ENCODE measurements at places on chromosomes 16 and 17. TPM values are rescaled to one million over a fixed set of nuclear protein-coding genes. Genes with fewer than 3 reads are reported as not detected.

- peaks cover 10% of the 10 kb centered on the region for H3K36me3 ChIP-seq
- no peak overlapping the region for H3K4me3 ChIP-seq
- H3K27me3 ChIP-seq = no peaks in the 10 kb centered on the region
- H3K4me1 ChIP-seq = no peaks in the 10 kb centered on the region
- DNase-seq = no peak
- H3K27ac ChIP-seq = no peak overlapping the region
Observed at GRCh38 chr16:87836844-87837581, 32.3 kb downstream of the SLC7A5 start.

DNA sequence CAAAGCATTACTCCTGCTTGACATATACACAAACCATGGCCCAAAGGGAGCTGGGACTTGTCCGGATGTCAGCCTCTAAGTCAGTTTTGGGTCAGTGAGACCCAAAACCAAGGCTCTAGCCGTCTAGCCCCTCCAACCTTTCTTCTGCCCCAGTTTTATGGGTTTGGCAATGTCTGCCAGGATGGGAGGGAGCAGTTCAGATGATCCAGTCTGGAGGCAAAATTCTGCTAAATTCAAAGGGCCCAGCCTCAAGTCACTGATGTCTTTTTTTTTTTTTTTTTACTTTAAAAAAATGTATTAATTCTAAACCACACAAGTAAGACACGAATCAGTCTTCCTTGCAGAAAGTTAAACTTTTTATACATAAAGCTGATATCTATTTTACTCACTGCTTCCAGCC, 8.6 kb downstream of the NLRC5 start:
- no peak for DNase-seq
- no peaks in the 10 kb centered on the region for H3K36me3 ChIP-seq
- no peaks in the 10 kb centered on the region for H3K4me1 ChIP-seq

DNA sequence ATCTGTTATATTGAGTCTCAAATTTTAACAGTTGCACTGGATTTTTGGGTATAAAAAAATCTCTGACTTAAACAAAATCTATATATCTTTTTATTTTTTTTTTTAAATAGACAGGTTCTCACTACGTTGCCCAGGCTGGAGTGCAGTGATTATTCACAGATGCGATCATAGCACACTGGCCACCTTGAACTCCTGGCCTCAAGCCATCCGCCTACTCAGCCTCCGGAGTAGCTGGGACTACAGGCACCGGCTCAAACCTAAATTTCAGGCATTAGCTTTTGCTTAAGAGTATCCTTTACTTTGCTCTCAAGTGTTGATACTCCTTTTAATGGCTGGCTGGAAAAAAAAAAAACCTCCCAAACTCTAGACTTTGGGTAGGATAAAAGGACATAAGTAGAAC, 61.6 kb downstream of the RPGRIP1L start:
- H3K4me3 ChIP-seq = no peak overlapping the region
- H3K4me1 ChIP-seq = no peaks in the 10 kb centered on the region
- H3K27ac ChIP-seq = no peak overlapping the region
- H3K27me3 ChIP-seq = no peaks in the 10 kb centered on the region
- peaks cover 9% of the 10 kb centered on the region for H3K36me3 ChIP-seq
- no peak for DNase-seq

DNA sequence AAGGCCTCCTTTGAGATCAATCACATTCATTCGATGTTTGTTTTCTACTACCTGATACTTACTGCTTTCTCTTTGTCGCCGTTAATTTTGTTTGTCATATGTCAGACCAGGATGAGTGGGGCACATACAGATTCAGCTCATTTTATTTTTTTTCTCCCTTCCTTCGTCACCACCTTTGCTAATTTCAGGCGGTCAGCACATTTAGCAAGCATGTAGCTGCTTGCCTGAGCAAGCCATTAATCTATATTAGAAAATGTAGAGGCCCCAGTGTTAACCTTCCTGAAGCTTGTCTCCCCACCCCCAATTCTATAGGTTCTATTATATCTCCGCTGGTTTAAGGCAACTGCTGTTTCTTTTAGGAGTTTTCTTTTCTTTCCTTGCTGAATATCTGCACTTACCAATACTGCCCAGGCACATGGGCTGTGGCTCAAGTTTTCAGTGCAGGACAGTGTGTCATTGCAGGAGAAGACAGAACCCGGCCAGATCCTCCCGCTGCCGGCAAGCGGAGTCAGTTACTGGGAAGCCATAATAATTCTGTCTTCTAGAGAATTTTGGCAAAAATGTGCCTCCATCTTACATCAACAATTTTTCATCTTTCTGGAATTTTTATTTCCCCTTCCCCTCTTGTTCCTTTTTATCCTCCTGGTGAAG, 714.3 kb downstream of the WWOX start:
- H3K27ac ChIP-seq = no peak overlapping the region
- H3K4me3 ChIP-seq = no peak overlapping the region
- no peak for DNase-seq

- no peaks in the 10 kb centered on the region for H3K36me3 ChIP-seq
- no peaks in the 10 kb centered on the region for H3K27me3 ChIP-seq
- DNase-seq = no peak
- H3K4me3 ChIP-seq = no peak overlapping the region
- no peaks in the 10 kb centered on the region for H3K4me1 ChIP-seq
Observed at GRCh38 chr17:12768255-12768654, 21.0 kb upstream of the ARHGAP44 start.

GRCh38 chr16:26649381-26650045, 417.2 kb upstream of the C16orf82 start:
- H3K36me3 ChIP-seq = peaks cover 1% of the 10 kb centered on the region
- no peaks in the 10 kb centered on the region for H3K4me1 ChIP-seq
- H3K4me3 ChIP-seq = no peak overlapping the region
- no peak overlapping the region for H3K27ac ChIP-seq

SLC35G6 gene
- total RNA-seq = not detected

BICDL2 gene
- total RNA-seq = 13.5 TPM

C17orf78 gene
- not detected for total RNA-seq

- H3K36me3 ChIP-seq = no peaks in the 10 kb centered on the region
- no peak overlapping the region for H3K4me3 ChIP-seq
- H3K27me3 ChIP-seq = no peaks in the 10 kb centered on the region
- H3K27ac ChIP-seq = no peak overlapping the region
Observed at GRCh38 chr16:67265834-67266233, 13.5 kb upstream of the PLEKHG4 start.

GRCh38 chr16:3459401-3460090, 16.1 kb downstream of the NAA60 start:
- peak overlapping the region; percentile 92 for H3K4me3 ChIP-seq
- H3K27me3 ChIP-seq = no peaks in the 10 kb centered on the region
- H3K27ac ChIP-seq = no peak overlapping the region
- no peaks in the 10 kb centered on the region for H3K36me3 ChIP-seq
- no peak for DNase-seq
- peaks cover 8% of the 10 kb centered on the region for H3K4me1 ChIP-seq

DNA sequence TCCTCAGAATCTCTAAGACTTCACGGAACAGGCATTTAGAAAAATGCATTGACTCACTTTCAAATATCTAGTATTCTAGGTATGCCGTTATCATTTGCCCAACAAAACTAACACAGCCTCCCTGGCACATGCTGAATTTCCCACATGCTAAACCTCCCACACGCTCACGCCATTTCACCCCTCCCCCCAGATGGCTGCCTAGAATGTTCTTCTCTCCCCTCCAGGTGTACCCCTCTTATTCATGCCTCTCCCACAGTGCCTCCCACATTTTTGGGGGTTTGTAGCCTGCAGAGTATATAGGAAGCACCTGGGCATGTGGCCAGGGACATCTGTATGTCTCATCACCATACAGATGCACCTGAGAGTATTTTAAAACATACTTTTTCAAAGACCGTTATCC, 38.2 kb upstream of the ICAM2 start:
- peaks cover 6% of the 10 kb centered on the region for H3K4me1 ChIP-seq
- H3K27ac ChIP-seq = no peak overlapping the region
- peaks cover 15% of the 10 kb centered on the region for H3K36me3 ChIP-seq
- H3K27me3 ChIP-seq = no peaks in the 10 kb centered on the region

DNA sequence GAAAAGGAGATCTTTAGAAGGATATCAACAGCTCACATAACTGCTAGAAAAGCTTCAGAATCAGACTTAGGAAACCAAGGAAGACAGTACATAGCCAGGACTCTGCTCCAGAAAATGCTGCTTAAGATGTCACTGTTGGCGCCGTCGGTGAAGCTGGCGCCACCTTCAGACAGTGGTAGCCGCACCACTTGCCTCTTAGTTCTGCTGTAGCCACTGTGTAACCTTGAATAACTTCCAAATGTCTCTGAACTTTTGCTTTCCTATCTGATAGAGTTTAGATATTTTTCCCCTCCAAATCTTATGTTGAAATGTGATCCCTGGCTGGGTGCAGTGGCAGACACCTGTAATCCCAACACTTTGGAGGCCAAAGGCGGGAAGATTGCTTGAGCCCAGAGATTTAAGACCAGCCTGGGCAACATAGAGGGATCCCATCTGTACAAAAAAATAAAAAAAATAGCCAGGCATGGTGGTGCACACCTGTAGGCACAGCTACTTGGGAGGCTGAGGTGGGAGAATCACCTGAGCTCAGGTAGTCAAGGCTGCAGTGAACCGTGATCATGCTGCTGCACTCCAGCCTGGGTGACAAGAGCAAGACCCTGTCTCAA, 6.3 kb upstream of the USP31 start:
- DNase-seq = peak; percentile 42
- H3K4me3 ChIP-seq = no peak overlapping the region
- H3K27ac ChIP-seq = no peak overlapping the region

DNA sequence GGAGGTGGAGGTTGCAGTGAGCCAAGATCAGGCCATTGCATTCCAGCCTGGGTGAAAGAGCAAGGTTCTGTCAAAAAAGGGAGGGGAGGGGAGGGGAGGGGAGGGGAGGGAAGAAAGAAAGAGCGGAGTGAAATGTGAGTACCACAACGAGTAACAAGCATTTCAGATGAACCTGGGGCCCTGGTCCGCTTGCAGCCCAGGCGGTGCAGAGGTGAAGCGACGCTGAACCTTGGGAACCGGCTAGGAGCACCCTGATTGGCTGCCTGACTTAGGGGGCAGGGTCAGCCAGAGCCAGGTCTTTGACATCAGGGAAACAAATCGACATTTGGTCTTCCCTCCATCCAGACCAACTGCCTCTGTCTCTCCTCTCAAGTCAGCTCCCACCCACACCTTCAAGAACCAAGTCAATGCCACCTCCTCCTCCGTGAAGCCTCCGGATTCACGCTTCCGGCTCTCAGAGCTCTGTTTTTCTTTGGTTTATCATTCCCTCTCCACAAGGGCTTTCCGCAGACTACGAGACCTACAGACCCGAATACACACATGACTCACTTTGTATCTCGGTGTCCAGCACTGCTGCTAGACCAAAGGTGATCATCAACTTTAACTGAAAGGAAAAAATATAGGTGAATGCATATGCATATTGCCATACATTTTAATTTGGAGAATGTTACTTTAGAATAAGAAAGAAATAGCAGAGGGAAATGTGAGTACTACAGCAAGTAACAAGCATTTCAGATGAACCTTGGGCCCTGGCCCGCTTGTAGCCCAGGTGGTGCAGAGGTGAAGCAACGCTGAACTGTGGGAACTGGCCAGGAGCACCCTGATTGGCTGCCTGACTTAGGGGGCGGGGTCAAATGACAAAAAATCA, 19.3 kb downstream of the OR1F1 start:
- H3K4me3 ChIP-seq = no peak overlapping the region
- no peaks in the 10 kb centered on the region for H3K4me1 ChIP-seq
- H3K27me3 ChIP-seq = no peaks in the 10 kb centered on the region
- H3K27ac ChIP-seq = no peak overlapping the region
- DNase-seq = no peak
- H3K36me3 ChIP-seq = peaks cover 10% of the 10 kb centered on the region

ZG16B gene
- total RNA-seq = not detected

GRCh38 chr17:60926466-60927183, 249.0 kb downstream of the BCAS3 start:
- DNase-seq = no peak
- H3K27ac ChIP-seq = no peak overlapping the region
- no peak overlapping the region for H3K4me3 ChIP-seq
- no peaks in the 10 kb centered on the region for H3K4me1 ChIP-seq
- H3K36me3 ChIP-seq = no peaks in the 10 kb centered on the region

GRIN2A gene
- total RNA-seq = 1.5 TPM

DNA sequence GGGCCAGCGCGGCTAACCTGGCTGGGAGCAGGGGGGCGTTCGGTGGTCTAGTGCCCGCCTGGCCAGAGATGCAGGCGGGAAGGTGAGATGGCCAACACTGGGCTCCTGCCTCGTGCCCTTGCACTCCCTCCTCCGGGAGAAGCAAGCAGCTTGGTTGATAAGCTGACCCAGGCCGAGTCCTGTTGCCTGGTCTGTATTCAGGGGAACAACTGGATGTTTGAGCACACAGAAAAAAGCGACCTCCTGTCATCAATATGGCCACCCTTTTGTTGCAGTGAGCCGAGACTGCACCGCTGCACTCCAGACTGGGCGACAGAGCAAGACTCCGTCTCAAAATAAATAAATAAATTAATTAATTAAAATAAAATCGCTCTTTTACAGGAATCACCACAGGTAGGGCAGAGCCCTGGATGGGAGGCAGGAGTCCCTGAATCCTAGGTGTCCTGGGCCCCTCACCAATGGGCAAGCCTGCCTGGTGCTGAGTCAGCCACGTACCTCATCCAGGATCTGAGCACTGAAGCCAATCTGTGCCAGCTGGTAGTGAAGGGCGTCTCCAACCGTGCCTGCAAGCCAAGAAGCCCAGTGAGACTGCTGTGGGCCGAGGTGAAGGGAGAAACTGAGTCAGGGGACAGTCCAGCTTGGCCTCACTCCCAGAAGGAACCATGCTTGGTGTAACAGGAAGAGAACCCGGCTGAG, 31.8 kb downstream of the HASPIN start:
- H3K27ac ChIP-seq = peak overlapping the region; percentile 8
- H3K4me3 ChIP-seq = peak overlapping the region; percentile 78
- no peaks in the 10 kb centered on the region for H3K27me3 ChIP-seq

IL34 gene
- 4.4 TPM for total RNA-seq

DNA sequence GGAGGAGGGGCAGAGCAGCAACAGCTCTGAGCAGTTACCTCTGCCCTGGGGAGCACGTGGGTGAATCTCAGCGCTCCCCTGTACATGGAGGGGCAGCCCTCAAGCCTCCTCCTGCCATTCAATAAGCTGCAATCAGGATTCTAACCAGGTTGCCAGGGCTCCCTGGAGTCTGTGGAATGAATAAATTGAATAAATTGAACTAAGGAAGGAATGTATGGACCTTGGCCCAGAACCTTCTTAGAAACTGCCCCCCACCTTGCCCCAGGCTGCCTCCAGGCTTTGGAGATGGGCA, 1.6 kb upstream of the CDH16 start:
- H3K4me1 ChIP-seq = no peaks in the 10 kb centered on the region
- H3K27ac ChIP-seq = no peak overlapping the region
- no peaks in the 10 kb centered on the region for H3K36me3 ChIP-seq
- DNase-seq = no peak
- H3K27me3 ChIP-seq = peaks cover 4% of the 10 kb centered on the region

- no peak overlapping the region for H3K4me3 ChIP-seq
- no peaks in the 10 kb centered on the region for H3K27me3 ChIP-seq
- H3K4me1 ChIP-seq = no peaks in the 10 kb centered on the region
- H3K27ac ChIP-seq = no peak overlapping the region
Observed at GRCh38 chr17:21164216-21164615, 37.5 kb downstream of the DHRS7B start.

SMIM5 gene
- total RNA-seq = 0.20 TPM

Measured in H9 (cell line).